Epithelial cell of prostate (primary cell): ENCODE measurements at places on chromosomes 7 and 10.

- DNase-seq: no peak
Measured at GRCh38 chr10:97454330-97455036, 8.5 kb downstream of the ZDHHC16 start.

GRCh38 chr7:95056107-95056739 lies 148.8 kb downstream of the PPP1R9A start:
- no peak for DNase-seq

DNA sequence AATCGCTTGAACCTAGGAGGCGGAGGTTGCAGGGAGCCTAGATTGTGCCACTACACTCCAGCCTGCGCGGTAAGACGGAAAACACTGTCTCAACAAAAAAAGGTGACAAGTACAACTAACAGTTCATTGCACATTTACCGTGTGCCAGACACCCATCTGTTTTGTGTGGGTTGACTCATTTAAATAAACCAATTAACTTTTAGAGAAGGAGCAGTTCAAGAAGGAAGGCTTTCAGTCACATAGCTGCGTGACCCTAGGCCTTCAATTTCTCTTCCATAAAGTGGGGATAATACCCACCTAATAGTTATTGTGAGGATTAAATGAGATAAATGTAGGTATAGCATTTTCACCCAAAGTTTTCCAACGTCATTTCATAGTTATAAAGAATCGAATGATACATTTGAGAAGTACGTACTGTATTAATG lies 52.3 kb upstream of the KDM7A start:
- no peak for DNase-seq

- DNase-seq: no peak
Measured at GRCh38 chr10:102773320-102773719, 29.6 kb downstream of the WBP1L start.

DNA sequence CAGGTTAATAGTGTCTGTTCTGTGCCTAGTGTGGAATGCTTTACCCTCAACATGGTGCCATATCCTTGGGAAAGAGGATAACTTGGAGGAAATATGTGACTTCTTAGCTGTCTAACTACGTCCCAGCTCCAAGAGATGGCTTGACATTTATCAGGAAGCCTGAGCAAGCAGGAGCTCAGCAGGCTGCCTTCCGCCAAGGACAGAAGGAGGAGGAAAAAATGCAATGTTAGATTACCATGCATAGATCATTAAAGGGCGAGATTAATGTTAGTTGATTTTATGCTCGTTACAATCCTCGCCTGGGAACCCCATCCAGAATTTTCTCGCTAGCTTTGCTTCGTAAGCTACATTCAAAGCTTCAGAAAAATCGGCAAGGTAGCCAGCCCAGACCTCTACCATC lies 97.8 kb downstream of the GFRA1 start:
- DNase-seq: no peak

- no peak for DNase-seq
Measured at GRCh38 chr10:100888957-100889356, 23.8 kb upstream of the SLF2 start.

DNA sequence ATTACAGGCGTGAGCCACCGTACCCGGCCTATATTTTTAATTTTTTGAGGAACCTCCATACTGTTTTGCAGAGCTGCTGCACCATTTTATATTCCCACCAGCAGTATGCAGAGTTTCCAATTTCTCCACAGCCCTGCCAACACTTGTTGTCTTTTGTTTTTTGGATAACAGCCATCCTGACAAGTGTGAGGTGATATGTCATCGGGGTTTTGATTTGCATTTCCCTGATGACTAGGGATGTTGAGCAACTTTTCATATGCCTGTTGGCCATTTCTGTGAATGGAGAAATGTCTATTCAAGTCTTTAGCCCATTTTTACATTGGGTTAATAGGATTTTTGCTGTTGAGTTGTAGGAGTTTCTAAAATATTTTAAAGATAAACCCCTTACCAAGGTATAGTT lies 22.2 kb downstream of the ENTPD7 start:
- DNase-seq: peak; percentile 69

- DNase-seq: no peak
Measured at GRCh38 chr10:47283101-47283630, 16.8 kb upstream of the GDF10 start.

GRCh38 chr10:25176421-25176968 lies 1.7 kb downstream of the GPR158 start:
- DNase-seq: no peak

DNA sequence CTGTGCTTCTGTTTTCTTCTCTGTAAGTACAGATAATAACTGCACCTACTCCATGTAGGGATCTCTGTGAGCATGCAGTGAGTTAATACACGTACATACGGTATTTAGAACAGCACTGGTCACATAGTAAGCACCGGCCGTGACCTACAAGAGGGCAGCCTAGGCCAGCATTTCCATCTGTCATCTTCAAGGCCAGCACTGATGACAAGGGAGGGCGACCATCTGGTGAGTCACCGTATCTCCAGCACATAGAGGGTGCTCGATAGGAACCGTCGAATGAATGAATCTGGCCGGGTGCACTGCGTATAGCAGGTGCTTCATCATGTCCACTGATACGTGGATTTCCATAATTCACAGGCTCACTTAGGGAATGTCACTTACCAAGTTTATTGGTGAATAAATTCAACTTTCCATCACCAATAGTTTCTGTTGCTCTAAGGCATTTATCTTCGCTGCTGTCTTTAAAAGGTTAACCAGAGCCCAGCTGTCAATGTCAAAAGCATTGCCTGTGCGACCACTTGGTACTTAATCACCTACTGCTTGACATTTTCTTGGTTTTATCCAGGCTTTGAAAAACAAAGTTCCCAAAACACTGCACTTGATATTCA lies 8.3 kb downstream of the NOD1 start:
- no peak for DNase-seq

GRCh38 chr10:80498078-80498832 lies 39.4 kb upstream of the SH2D4B start:
- DNase-seq: no peak

DNA sequence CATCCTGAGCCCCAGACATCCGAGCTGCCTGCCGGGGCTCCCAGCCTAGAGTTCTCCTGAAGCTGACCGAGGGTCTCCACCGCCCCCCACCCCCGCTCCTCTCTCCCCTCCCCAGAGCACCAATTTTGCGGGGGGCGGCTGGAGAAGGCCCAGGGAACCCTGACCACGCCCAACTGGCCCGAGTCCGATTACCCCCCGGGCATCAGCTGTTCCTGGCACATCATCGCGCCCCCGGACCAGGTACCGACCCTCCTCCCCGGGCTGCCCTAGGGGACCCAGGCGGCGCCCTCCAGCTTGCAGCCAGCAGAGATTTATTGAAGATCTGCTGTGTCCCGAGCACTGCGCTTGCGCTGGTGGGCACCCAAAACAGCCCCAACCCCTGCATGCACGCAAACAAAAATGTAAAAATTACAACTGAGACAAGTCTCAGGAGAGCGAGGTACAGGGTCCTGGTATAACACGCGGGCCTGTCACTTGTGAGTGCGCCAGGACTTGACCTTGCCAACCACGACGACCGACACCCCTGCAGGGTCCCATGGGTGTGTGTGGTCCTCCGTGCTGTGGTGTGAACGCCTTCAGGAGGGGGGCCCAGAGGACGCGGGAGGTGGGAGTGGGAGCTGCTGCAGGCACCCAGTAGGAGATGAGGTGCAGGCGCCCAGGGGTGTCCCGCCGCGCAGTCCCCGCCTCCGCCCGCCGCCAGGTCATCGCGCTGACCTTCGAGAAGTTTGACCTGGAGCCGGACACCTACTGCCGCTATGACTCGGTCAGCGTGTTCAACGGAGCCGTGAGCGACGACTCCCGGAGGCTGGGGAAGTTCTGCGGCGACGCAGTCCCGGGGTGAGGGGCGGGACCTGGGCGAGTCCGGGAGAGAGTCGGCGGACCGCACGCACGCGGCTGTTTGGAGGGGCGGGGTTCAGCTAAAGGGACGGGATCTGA lies 3.1 kb downstream of the PCOLCE start:
- DNase-seq: no peak

GRCh38 chr7:92705831-92706230 lies 115.6 kb upstream of the FAM133B start:
- DNase-seq: no peak

DNA sequence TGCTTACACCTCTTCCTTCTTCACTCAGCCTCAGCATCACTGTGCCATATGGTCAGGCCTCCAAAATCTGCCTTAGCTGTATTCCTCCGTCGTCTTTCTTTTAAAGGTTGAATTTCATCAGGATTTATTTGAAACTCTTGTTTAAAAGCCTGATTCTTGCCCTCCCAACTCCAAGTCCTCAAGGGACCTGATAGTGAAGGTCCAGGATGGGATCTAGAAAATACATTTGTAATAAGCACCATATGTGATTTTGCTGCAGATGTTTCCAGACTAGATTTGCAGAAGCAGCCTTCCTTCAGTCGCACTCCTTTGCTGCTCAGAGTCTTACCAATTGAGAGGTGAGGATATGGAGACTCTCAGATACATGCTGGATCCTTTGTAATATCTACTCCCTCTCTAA lies 101.0 kb upstream of the ANKRD1 start:
- no peak for DNase-seq

GRCh38 chr7:157853789-157854065 lies 516.9 kb downstream of the DNAJB6 start:
- no peak for DNase-seq

- DNase-seq: no peak
Measured at GRCh38 chr10:63210611-63211196, 77.6 kb downstream of the NRBF2 start.

DNA sequence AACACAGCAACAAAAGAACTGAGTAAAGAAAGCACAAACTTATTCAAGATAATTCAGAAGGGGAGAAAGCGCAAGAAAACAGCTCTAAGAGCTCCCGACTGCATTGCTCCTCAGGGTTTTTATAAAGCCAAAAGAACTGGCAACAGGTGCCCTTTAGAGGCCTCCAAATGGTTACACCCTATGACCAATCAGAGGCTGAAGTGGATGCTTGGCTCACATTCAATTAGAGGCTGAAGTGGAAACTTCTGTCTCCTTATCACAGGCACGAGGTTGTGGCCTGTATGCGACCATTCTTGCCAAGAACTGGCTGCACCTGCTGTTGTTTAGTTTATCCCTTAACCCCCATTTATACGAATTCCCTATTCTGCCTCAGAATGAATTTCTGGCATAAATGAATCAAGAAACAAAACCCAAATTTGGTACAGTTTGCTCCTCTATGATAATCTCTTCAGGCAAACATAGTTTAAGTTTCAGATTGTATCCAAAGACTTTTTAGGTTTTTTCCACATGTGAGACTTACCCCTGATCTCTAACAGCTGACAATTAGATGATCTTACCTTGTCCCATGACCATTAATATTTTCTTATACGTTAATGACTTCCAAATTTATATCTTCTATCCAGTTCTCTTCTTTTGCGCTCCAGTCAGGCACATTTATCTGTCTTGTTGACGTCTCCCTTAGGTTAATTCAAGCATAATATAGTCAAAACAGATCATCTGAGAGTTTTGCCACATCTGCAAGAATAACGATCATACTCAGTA lies 504.8 kb downstream of the NXPH1 start:
- no peak for DNase-seq

GRCh38 chr10:75272896-75273295 lies 37.1 kb upstream of the COMTD1 start:
- DNase-seq: no peak

GRCh38 chr10:118939211-118940007 lies 90.1 kb upstream of the NANOS1 start:
- DNase-seq: no peak

DNA sequence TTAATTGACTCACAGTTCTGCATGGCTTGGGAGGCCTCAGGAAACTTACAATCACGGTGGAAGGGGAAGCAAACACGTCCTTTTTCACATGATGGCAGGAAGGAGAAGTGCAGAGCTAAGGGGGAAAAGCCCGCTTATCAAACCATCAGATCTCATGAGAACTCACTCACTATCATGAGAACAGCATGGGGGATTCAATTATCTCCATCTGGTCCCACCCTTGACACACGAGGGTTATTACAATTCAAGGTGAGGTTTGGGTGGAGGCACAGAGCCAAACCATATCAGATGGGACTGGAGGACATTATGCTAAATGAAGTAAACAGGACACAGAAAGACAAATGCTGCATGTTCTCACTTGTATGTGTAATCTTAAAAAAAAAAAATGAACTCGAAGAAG lies 141.4 kb upstream of the HABP2 start:
- no peak for DNase-seq

DNA sequence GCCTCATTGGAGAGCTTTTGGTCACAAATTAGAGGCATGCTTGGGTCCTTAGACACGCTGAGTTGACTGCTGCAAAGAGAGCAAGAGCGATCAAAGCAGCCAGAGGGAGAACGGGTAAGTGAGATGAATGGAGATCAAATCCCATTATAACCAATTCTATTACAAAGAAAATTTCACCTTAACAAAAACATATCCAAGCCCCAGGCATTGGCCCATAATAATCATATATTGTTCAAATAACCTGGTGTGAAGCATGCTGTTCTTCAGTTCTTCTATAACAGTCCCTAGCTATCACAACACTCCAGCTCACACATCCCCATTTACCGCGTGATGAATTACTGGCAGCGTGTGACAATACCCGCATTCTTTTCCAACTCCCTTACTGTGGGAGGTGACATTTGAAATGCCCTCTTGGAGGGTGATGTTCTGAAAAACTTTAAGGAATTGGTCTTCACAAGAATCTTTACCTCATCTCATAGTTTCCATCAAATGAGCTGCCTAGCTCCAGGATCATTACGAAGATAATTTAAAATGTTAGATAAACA lies 156.1 kb upstream of the PLXNA4 start:
- DNase-seq: no peak

- no peak for DNase-seq
Measured at GRCh38 chr7:142722248-142722794, 27.0 kb upstream of the PRSS1 start.

- DNase-seq: peak; percentile 39
Measured at GRCh38 chr7:13641714-13642113, 347.8 kb downstream of the ETV1 start.

DNA sequence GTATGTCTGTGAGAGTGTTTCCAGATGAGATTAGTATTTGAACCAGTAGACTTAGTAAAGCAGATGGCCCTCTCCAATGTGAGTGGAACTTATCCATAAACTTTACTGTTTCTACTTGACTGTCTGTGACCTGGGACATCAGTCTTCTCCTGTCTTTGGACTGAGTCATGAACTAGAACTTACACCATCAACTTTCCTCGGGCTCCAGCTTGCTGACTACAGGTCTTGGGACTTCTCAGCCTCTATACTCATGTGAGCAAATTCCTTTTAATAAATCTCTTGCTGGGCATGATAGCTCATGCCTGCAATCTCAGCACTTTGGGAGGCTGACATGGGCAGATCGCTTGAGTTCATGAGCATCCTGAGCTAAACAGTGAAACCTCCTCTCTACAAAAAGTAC lies 25.7 kb upstream of the WAPL start:
- DNase-seq: no peak

DNA sequence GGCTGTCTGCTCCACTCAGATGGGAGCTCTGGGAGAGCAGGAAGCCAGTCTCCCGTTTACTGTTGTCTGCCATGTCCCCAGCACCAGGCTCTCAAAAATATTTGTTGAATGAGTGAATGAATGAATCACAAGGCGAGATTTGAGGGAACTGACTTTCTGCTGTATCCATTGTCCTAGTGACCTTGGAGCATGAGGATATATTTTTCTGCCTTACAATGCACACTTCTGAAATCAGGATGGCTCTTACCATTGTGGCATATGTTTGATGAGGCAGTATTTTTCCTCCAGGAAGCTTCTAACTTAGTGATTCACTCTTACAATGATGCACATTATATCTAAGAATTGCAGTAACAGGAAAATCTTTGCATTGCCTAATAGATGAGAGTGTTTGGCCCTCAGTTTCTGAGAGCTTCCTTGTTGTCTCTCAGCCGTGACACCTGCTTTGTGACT lies 136.4 kb downstream of the RPS24 start:
- peak; percentile 81 for DNase-seq
